Stimulated activated naive CD4-positive, alpha-beta T cell treated with Interleukin-2 at 50 U/mL for 16 hours (primary cell): ENCODE measurements at places on chromosomes 1 and 21.

- DNase-seq = no peak
Measured at GRCh38 chr1:32127409-32128198, 19.7 kb downstream of the KPNA6 start.

GRCh38 chr1:183580281-183580682 lies 10.0 kb downstream of the NCF2 start:
- no peak for DNase-seq

GRCh38 chr1:31663622-31664452 lies 19.2 kb upstream of the PEF1 start:
- DNase-seq = peak; percentile 3

GRCh38 chr1:119440721-119441307 lies 25.9 kb downstream of the HSD3B2 start:
- no peak for DNase-seq

GRCh38 chr1:172870901-172871606 lies 179.7 kb downstream of the TNFSF18 start:
- DNase-seq = no peak

GRCh38 chr1:101993710-101994109 lies 3.0 kb downstream of the OLFM3 start:
- DNase-seq = no peak

GRCh38 chr1:156571261-156571852 lies 1.0 kb downstream of the IQGAP3 start:
- DNase-seq = no peak

DNA sequence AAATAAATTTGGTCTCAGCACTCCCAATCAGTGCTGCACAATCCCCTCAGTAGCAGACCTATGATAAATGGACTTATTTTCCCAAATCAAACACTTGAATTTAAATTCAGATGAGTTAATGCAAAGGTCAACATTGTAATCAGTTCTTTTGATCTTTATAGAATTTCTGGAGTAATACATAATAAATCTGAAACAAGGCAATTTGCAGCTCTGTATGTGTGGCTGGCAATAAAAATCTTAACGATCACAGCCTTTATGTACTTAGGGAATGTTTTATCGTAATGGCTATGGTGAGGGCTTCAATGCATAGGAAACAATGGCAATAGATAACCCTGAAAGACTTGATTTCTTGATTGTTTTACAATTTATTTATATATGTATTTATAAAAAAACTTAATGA lies 91.4 kb downstream of the GPATCH2 start:
- no peak for DNase-seq

- DNase-seq = no peak
Measured at GRCh38 chr1:1146596-1146995, 27.1 kb upstream of the TTLL10 start.

GRCh38 chr1:11741919-11742558 lies 6.1 kb downstream of the AGTRAP start:
- DNase-seq = no peak

DNA sequence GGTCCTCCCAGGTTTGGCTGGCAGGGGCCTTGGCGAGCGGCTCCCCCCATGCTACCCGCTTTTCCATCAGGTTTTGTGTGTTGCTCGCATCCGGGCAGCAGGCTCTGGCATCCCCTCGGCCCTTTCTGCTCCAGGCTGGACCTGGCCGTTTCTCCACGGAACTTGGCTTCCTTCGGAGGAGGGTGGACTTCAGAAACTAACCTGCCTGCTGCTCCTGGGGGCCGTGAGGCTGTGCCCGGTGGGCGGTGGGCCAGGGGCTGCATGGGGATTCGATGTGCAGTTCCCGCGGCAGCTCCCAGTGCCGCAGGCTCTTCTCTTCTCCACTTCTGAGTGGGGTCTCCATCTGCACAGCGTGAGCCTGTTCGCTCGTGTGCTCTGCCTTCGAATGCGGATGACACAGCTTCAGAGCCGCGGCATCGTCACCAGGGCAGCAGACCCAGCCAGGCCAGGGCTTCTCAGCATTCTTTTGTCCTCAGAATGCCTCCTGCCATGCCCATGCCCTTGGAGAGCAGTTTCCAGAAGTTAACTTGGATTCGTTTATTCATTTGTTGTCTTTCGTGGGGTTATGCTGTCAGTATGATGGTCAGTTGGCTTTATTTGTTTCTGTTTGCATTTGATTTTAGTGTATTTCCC lies 36.4 kb downstream of the PRKCZ start:
- no peak for DNase-seq

DNA sequence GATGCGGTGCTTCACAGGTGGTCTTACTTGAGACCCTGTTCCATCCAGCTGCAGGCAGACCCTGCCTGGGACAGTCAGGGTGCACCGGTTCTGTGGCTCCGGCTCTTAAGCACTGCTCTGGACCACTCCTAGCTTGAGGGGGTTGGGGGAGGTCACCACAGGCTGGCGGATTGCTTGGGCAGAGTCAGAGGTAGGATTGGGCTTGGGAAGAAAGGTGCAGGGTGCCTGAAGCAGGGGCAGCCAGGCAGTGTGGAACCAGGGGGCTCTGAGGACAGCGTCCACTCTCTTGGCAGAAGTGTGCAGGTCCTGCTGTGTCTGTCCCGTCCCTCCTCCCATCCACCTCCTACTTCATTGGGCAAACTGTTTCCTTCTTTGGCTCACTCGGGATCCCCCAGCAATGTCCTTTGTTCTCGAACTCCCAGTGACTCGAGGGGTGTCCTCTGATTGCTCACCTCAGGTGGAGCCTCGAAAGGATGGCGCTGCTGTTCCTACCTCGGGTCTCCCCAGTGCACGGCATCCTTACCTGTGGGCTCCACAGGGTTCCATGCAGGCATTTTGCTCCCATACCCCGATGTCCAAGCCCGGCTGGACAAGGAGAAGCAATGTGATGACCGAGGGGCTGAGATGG lies 1.7 kb downstream of the PDXK start:
- no peak for DNase-seq

- no peak for DNase-seq
Measured at GRCh38 chr21:28267449-28267848, 725.2 kb downstream of the LTN1 start.

DNA sequence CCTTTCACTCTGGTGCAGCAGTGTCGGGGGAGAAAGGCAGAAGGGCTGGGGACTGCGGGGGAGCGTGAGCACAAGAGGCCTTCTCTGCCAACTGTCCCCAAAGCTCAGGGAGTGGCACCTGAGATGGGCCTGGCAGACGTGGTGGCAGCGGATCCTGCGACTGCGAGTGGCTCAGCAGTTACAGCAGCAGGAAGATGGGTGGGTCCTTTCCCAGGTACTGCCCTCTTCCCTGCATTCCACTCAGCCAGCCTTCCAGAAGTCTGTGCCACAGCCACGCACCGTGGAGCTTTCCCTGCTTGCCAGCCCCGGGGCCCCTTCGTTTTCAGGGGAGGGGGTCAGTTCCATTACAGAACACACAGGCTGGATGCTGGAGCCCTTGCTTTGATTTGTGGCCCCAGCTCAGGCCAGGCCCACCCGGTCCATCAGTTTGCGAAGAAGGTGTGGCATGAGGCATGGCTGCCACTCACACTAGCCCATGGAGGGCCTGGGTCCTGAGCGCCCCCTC lies 17.2 kb downstream of the MTHFR start:
- DNase-seq = no peak

GRCh38 chr1:110341146-110341871 lies 2.1 kb downstream of the RBM15 start:
- no peak for DNase-seq

GRCh38 chr1:191174298-191174697 lies 696.6 kb upstream of the BRINP3 start:
- no peak for DNase-seq

DNA sequence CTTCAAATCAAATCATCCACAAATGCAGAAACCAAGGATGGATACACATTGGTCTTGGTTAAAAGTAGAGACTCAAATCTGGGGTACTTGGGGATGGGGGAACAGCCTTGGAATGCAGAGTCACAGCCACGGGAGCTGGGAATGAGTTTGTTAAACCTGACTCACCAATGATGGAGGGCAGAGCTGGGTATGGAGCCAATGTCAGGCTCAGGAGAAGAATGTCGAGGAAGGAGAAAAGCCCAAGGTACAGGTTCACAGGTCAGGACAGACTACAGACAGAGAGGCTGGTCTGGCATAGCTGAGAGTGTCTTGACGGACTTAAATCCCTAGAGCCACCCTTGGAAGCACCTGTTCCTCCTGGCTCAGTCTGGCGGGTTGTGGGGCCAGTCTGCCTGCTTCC lies 237.6 kb downstream of the NTNG1 start:
- no peak for DNase-seq

DNA sequence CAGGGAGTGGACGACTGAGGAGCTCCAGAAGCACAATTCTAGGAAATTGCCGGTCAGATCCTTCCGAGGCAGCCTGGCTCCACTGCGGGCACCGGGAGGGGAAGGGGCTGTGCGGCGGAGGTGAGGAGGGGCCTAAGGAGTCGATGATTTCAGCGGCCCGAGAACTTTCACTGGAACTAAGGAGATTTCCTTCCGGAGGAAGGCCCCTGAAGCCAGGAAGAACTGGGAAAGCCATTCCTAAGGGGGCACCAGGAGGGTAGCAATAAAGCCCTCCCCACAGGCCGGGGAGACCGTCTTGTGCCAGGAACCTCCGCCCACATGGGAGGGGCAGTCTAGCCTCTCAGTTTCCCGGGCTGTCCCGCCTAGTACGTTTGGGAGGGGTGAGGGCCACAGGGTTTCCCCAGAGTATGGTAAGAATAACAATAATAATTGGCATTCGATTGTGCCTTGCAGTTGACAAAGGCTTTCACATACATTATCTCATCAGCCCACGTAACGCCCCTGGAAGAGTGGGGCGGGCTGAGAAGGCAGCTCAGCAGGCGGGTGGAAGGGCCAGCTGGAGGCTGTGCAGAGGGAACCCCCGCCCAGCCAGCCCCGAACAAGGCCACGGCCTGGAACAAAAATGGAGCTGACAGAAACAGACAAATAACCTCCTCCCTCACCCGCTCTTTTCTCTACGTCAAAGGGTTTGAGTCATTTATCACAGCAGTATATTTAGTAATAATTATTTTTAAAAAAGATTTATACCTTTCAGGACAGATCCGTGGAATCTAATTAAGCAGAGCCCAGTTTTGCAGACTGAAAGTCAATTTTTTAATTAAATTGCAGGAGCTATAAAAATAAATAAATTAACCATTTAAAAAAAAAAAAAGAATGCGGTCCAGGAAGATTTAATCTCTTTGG lies 19.8 kb downstream of the NPR1 start:
- DNase-seq = no peak

DNA sequence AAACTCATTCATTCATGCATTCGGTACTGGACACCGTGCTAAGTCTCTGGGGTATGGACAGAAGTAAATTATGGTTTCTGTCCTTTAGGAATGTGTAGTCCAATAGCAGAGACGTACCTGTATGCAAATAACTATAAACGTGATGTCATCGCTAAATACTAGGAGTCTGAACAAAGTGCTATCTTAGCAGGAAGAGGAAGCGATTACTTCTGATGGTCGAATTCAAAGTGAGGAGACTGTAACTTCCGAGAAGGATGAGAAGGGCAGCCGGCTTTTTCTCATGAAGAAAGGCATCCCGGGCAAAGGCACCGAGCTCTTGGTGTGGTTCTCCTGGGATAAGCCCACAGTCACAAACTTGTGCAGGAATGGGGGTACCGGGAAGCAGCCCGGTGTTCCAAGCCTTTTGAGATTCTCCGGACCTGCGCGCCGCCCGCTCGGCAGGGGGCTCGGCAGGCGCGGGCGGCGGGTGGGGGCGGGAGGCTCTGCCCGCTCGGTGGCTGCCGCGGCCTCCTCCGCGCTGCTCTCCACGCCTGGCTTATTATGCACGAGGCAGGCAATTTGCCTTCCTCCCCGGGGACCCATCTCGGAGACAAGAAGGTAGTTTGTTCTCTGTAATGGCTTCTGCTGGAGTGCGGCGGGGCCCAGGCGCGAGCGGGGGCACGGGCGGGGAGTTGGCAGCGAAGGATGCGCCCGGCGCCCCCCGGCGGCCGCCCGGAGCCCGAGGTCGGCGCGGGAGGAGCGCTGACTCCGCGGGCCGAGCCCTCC lies 67.5 kb upstream of the CD1D start:
- no peak for DNase-seq

GRCh38 chr1:181089017-181089675 lies 646 bp downstream of the IER5 start:
- peak; percentile 34 for DNase-seq

DNA sequence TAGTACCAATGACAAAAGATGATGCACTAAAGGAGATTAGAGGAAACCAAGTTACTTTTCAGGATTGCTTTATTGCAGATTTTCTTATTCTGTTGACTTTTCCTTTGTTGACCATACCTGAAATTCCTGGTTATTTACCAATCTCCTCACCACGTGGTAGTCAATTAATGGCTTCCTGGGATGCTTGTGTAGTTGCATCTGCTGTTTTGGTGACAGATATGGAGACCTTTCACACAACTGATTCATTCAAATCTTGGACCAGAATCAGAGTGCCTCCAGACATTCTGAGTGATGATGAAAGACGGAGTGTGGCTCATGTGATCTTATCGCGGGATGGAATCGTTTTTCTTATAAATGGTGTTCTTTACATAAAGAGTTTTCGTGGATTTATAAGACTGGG lies 91.3 kb downstream of the CATSPERE start:
- no peak for DNase-seq

DNA sequence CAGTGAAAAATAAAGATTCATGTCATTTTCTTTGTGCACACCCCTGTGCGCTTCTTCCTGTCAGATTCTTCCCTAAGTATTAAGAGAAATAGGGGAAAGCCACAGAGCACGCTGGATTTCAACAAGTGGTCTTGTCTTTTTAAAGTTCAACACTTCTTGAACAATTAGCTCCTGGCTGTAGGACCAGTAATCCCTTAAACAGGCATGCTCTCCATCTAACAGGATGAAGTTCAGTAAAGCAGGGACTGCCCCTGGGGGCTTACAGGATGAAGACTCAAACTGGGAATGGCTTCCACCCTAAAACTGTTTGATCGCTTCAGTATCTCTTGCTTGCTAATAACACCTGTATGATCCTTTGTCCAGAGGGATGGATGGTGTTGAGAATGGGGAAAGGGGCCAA lies 4.2 kb downstream of the PSMB4 start:
- no peak for DNase-seq

DNA sequence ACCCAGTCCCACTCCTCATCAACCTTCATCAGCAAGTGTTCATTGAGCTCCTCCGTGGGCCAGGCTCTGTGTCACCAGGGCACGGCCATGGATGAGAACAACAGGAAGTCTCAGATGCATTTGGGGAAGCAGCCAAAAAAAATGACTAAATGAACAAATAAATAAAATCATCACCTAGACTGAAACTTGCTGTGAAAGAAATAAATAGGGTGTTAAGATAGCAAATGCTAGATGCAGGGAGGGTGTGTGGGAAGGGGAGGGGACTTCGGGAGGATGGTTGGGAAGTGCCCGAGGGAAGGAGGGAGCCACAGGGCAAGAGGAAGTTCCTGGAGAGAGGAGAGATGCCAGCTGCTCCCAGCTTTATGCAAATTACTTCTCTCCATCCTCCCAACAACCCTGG lies 696.7 kb downstream of the PTPRU start:
- no peak for DNase-seq

- no peak for DNase-seq
Measured at GRCh38 chr1:51736702-51737101, 119.8 kb downstream of the OSBPL9 start.
